HepG2 (cell line): ENCODE measurements at places on chromosomes 1 and 21. TPM values are rescaled to one million over a fixed set of nuclear protein-coding genes. Genes with fewer than 3 reads are reported as not detected.

GRCh38 chr1:9825093-9826074 lies 1.6 kb upstream of the CLSTN1 start:
- peak; percentile 46 for DNase-seq

DNA sequence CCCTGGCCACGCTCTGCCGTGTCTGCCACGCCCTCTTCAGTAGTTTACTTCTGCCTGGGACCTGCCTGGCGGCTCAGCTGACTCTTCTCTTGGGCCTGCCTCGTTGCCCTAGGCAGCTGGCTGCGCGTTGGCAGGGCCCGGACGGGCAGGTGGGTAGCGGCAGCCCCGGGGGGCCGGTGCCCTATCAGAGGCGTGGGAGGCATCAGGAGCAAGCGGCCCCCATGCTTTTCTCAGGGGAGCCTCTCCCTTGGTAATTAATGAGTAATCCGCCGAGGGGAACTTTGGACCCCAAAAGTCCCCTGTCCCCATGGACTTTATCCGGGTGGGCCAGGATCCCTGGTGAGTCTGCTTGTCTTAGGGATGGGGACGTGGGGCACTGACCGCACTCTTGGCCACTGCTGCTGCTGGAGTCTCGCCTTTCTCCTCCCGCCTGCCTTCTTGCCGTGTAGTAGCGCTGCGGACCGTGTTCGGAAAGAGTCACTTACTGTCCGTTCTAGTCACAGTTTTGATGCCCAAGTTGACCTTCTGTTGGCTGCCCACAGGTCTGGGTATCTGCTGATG lies 22.7 kb downstream of the SKI start:
- peak; percentile 82 for DNase-seq

DNA sequence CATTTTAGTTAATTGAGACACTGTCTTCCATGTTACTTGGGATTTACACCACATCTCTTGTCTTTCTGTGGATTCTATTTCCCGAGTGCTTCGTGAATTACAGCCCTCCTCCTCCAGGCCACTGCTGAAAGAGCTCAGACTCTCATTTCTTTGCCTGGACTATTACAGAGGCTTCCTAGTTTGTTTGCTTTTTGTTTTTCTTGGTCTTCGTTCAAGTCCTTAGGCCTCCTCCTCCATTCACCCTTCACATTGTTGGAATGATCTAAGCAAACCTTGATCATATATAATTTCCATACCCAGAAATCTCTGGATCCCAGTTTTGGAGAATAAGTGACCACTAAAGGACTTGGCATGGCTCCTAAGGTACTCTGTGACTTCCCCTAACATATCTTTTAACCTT lies 94.1 kb downstream of the CNIH3 start:
- DNase-seq: no peak

GRCh38 chr1:202085682-202086373 lies 36.9 kb upstream of the GPR37L1 start:
- DNase-seq: peak; percentile 99

GRCh38 chr1:238306411-238306810 lies 415.7 kb upstream of the ZP4 start:
- no peak for DNase-seq

- peak; percentile 31 for DNase-seq
Observed at GRCh38 chr1:247111700-247112478, 7.7 kb upstream of the ZNF669 start.

- DNase-seq: no peak
Observed at GRCh38 chr21:40052276-40052675, 185.0 kb downstream of the PCP4 start.

DNA sequence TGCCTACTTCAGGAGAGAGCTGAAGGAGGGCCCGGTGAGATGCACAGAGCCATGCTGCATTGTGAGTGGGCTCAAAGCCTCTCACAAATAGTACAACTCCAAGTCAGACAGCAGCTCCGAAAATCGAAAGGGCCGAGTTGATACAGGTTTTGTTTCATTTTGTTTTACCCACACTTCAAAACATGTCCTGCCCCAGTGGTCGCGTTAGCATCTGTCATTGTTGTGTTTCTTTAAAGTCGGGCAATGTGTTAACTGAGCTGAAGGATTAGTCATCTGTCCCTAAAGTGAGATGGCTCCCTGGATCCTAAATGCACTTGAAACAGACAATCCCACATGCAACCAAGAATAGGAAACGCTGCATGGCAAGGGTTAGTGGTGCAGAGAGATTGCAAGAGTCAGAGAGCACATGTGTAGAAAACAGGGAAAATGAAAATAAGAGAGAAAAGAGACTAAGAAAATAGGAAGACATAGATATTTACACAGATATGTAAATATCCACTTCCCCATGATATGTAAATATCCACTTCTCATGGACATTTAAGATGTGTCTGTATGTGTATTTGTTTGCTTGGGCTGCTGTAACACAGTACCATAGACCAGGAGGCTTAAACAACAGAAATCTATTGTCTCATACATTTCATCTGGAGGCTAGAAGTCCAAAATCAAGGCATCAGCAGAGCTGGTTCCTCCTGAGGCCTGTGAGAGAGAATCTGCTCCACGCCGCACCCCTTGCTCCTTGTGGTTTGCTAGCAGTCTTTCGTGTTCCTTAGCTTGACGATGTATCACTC lies 131.4 kb upstream of the RAB4A start:
- DNase-seq: no peak

DNA sequence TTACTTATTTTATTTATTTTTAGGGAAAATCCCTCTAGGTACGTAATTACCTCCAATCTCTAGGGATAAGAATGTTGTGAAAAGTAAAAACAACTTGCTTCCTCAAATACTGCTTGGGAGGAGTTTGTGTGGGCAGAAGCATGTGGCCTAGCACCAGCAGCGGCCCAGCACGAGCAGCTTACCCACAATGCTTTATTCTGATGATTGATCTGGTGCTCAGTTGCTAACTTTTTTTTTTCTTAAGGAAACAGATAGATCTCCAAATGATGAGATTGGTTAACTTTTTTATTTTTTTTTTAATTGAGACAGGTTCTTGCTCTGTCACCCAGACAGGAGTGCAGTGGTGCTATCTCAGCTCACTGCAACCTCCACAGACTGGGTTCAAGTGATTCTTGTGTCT lies 4.2 kb downstream of the CLIC6 start:
- DNase-seq: no peak

- DNase-seq: peak; percentile 28
Observed at GRCh38 chr1:2317230-2318065, 73.9 kb downstream of the MORN1 start.

DNA sequence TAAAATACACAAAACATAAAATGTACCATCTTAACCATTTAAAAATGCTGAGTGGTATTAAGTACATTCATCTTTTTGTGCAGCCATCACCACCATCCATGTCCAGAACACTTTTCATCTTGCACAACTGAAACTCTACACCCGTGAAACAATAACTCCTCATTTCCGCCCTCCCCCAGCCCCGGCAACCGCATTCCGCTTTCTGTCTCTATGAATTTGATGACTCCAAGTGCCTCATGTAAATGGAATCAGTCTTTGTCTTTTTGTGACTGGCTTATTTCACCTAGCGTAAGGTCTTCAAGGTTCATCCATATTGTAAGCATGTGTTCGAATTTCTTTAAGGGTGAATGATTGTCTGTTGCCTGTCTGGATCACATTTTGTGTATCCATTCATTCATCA lies 37.2 kb downstream of the SCCPDH start:
- DNase-seq: no peak

GRCh38 chr1:21013510-21013909 lies 163.2 kb downstream of the EIF4G3 start:
- DNase-seq: peak; percentile 59

- no peak for DNase-seq
Observed at GRCh38 chr21:43868461-43868860, 3.4 kb downstream of the AGPAT3 start.

DNA sequence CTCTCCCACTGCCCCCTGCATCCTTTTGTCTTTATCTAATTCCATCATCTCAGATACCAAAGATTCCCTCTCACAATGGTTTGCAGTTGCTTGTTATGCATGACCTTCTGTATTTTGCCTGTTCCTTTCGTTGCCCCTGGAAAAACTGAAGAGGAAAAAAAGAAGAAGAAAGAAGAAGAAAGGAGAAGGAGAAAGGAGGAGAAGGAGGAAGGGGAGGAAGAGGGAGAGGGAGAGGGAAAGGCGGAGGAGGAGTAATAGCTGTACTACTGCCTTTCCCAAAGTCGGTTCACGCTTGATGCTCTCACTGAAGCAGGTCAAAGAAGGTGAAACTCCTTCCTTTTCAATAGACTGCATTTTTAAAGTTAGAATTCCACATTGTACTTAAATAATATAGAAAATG lies 513.8 kb downstream of the PTPRC start:
- DNase-seq: no peak

MANEAL gene
- total RNA-seq: 16.8 and 26.4 TPM in 2 replicates

KIF17 gene
- total RNA-seq: 0.24 and 0.25 TPM in 2 replicates

TNFRSF8 gene
- total RNA-seq: not detected in 2 replicates

HENMT1 gene
- total RNA-seq: not detected in 2 replicates

USP1 gene
- 64.6 and 91.7 TPM in 2 replicates for total RNA-seq
